CD8-positive, alpha-beta memory T cell (primary cell): ENCODE measurements at places on chromosomes 3 and 15. TPM values are rescaled to one million over a fixed set of nuclear protein-coding genes. Genes with fewer than 3 reads are reported as not detected.

GRCh38 chr3:59818033-59818918 lies 768.5 kb upstream of the CFAP20DC start:
- H3K4me1 ChIP-seq = no peaks in the 10 kb centered on the region
- no peak overlapping the region for H3K27ac ChIP-seq
- no peak overlapping the region for H3K4me3 ChIP-seq
- no peaks in the 10 kb centered on the region for H3K27me3 ChIP-seq
- no peak for DNase-seq

SLC22A13 gene
- 0.44 TPM for total RNA-seq

- H3K4me1 ChIP-seq = peaks cover 12% of the 10 kb centered on the region
- H3K27me3 ChIP-seq = no peaks in the 10 kb centered on the region
- no peak overlapping the region for H3K27ac ChIP-seq
- peak overlapping the region; percentile 20 for H3K4me3 ChIP-seq
- H3K36me3 ChIP-seq = no peaks in the 10 kb centered on the region
Observed at GRCh38 chr15:99451484-99451883, 114.3 kb upstream of the MEF2A start.

GOLGA6D gene
- total RNA-seq = not detected

GRCh38 chr3:197428117-197428801 lies 127.5 kb downstream of the BDH1 start:
- no peaks in the 10 kb centered on the region for H3K27me3 ChIP-seq
- peaks cover 16% of the 10 kb centered on the region for H3K4me1 ChIP-seq
- no peaks in the 10 kb centered on the region for H3K36me3 ChIP-seq
- no peak overlapping the region for H3K27ac ChIP-seq
- DNase-seq = no peak

C3orf70 gene
- not detected for total RNA-seq

DNA sequence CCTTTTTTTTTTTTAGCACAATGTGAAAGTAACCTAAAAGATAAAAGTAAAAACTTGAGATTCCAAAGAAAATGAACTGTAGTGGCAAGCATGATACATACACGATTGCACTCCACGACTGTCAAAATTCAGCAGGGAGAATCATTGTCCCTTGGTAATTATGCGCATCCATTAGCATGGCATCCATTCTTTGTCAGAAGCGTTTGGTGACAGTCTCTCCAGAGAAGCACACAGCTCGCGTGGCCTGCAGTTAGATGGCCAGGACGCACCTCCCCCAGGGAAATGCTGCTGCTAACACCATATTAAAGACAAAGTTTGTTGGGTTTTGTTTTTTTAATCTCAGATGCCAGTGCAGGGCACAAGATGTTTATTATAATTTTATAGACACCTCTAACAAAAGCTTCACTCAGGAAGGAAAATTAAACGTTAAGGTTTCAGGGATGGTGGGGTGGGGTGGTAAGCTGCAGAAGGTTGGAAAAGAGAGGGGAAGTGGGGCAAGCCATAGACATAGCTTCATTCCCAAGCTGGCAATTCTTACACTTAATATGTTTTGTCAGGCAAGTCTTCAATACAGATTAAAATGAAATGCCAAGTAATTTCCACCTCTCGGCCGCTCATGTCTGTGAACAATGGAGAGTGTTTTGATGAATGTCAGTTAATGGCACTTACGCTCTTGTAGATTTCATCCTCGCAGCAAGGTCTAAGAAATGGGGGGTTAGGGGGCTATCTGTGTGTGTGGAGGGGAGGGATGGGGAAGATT lies 142.8 kb upstream of the TOPAZ1 start:
- no peaks in the 10 kb centered on the region for H3K27me3 ChIP-seq
- no peak overlapping the region for H3K27ac ChIP-seq
- H3K4me1 ChIP-seq = no peaks in the 10 kb centered on the region
- no peak for DNase-seq

- H3K4me3 ChIP-seq = no peak overlapping the region
- no peaks in the 10 kb centered on the region for H3K36me3 ChIP-seq
- no peaks in the 10 kb centered on the region for H3K27me3 ChIP-seq
- H3K27ac ChIP-seq = no peak overlapping the region
Observed at GRCh38 chr3:139944256-139944910, 9.4 kb downstream of the CLSTN2 start.

DNA sequence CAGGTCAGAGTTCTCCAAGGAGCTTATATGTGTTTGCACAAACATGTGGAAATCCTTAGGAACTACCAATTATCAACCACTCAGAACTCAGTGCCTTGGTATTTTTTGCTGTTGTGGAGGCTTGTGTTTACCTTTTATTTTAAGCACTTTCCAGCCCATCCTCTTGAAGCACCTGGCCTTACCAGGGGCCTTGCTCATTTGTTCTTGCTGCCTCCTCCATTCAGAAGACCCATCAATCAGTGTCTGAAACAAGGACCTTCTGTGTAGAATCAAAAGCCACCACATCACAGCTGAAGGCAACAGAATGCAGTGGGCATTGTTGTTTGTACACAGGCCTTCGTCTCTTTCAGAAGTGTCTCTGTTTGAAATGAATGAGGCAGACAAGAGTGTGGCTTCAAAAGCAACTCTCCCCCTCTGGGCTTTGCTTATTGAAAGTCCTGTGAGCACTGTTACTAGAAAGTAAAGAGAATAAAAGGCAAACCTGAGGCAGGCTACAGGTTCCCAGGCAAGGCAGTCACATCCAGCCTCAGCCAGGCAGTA lies 24.5 kb upstream of the LIPC start:
- H3K27ac ChIP-seq = no peak overlapping the region
- no peak overlapping the region for H3K4me3 ChIP-seq
- DNase-seq = no peak
- H3K36me3 ChIP-seq = no peaks in the 10 kb centered on the region
- no peaks in the 10 kb centered on the region for H3K4me1 ChIP-seq

SNTN gene
- total RNA-seq = not detected

- H3K4me1 ChIP-seq = no peaks in the 10 kb centered on the region
- no peaks in the 10 kb centered on the region for H3K27me3 ChIP-seq
- no peak for DNase-seq
- no peaks in the 10 kb centered on the region for H3K36me3 ChIP-seq
- no peak overlapping the region for H3K4me3 ChIP-seq
Observed at GRCh38 chr3:173599673-173600072, 202.1 kb downstream of the NLGN1 start.
